ENCODE measurements at places on chromosomes 7 and 10.

DNA sequence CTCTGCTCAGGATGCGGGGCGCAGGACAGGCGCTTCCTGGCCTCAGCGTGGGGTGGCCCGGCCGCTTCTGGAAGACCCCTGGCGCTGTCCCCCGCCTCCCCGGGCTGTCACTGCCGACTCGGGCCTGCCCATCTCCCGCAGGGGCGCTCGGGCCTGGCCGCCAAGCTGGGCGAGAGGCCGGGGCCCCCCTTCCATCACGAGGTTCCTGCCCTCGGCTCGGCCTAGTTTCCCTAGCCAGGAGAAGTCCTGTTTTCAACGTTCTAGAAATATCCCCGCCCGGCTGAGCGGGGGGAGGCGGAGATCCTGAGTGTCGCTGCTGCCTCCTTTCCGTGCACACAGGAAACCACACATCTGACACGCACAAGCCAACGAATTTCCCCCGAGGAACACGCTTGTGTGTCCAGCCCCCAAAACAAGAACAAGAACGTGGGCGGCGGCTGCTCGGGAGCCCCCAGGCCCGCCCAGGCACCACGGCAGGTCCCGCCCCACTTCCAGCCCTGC lies 33.7 kb downstream of the AP5Z1 start:
- no peak for DNase-seq

- DNase-seq = peak; percentile 46
These were observed 61.6 kb upstream of the KIAA1217 start for GRCh38 chr10:24147321-24147720.

- peak; percentile 24 for DNase-seq
These were observed 305.5 kb downstream of the DNAJB9 start for GRCh38 chr7:108875139-108875538.

DNA sequence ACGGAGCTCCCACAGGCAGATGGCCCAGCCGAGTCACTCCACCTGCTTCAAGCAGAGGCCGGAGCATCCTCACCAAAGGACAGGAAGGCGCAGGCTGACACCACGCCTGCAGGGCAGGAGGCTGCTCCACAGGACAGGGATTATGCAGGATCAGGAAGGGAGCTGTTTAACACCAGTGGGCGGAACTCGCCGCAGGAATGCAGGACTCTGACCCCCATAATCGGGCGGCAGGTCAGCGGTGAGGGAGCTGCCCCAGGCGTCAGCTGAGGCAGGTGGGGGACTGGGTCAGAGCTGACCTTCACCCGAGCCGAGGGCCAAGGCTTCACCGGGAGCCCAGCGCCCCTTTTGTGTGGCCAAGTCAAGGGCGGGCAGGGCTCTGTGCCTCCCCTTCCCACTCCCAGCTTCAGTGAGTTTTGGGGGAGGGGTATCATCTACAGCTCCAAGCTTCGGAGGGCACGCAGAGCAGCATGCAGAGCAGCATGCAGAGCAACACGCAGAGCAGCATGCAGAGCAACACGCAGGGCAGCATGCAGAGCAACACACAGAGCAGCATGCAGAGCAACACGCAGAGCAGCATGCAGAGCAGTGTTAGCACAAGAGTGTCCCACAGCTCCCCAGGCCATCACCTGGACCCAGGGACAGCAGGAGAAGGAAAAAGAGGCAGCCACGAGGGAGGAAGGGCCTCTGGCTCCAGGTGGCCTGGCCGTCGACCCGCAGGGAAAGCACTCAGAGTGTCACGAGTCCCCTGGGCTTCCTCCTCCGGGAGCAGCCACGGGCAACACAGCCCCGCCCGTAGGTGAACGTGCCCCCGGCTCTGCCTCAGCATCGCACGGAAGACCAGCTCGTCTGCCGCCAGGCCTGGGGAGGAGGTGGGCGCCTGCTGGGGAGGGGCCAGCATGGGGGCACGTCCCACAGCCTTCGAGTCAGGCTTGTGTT lies 151.7 kb upstream of the PPP2R2D start:
- no peak for DNase-seq

- no peak for DNase-seq
These were observed 225.5 kb downstream of the DOCK4 start for GRCh38 chr7:111980725-111981124.

- DNase-seq = no peak
These were observed 951 bp downstream of the AS3MT start for GRCh38 chr10:102870221-102870620.

GRCh38 chr10:124081547-124082140 lies 11.8 kb downstream of the CHST15 start:
- DNase-seq = no peak

- no peak for DNase-seq
These were observed at the start of gene BLNK for GRCh38 chr10:96271016-96271815. Gene BLNK, minus strand, starts transcription at chr10:96271569. Its CDS starts 171 bp downstream, at chr10:96271398.

DNA sequence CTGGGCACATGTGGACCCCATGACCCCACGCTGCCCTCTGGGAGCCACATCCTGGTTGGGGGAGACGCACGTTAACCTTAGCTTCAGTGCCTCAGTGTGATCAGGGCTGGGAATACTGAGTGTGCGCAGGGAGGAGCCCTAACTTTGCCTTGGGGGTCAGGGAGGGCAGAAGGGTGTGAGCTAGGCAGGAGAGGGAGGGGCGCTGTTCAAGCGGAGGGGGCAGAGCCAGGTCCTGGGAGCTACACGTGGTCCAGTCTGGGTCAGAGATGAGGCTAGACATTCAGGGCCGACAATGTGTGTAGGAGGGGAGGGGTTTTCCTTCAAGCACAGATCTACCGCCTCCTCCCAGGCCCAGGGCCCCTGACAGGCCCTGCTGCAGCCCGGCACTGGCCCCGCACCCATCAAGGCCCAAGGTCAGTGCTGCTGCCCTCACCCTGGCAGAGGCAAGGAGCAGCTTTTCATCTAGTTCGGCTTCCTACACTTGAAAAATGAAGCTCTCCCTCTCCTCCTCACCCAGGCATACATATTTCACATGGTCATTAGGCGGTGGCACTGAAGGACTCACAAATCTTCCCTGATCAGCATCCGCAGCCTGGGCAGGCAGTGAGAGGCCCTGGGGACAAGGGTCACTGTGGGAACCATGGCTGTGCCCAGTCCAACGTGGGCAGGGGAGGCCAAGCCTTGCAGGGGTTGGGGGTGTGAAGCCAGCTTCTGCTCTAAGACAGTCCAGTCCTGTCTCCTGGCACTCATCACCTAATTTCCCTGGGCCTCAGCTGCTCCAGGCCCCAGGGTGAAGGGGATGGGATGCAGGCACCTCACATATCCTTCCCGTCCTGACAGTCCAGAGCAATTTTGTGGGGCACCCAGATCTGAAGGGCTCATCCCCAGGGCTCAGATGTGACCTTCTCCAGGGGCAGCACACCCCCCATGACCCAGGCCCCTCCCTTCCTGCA lies 47.3 kb downstream of the C10orf105 start:
- DNase-seq = no peak

DNA sequence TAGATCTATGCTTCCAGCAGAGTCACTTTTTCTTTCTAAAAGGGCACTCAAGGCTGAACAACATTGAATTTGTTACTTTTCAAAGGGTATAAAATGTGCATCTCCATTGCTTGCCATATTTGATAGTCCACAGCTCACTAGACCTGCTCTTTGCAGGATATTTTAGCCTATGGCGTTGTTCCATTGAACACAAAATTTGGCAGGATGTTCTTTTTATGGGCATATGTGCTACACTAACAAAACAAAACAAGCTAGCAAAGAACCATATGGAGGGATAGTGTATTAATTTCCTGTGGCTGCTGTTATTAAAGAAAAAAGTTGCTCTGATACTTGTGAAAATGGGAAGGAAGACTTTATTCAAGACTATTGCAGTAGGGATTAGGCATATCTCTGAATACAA lies 828.7 kb downstream of the TYW1 start:
- DNase-seq = no peak

DNA sequence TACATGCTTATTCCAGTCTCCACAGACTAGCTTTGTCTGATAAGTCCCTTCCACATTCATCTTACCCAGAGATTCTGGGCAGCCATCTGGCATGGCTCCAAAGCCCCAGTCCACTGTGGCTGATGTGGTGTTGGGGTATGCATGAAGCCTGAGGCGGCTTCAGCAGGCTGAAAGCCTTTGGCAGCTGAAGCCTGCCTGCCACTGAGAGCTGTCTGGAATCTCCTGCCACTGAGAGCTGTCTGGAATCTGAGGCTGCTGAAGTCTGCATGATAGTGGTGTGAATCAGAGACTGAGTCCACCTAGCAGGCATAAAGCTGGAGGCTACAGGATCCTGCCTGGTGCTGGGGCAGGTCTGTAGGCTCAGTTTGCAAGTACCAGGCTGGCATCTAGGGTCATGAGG lies 87.1 kb downstream of the DYNC1I1 start:
- peak; percentile 80 for DNase-seq

GRCh38 chr7:4240520-4241303 lies 441.4 kb upstream of the FOXK1 start:
- DNase-seq = no peak

DNA sequence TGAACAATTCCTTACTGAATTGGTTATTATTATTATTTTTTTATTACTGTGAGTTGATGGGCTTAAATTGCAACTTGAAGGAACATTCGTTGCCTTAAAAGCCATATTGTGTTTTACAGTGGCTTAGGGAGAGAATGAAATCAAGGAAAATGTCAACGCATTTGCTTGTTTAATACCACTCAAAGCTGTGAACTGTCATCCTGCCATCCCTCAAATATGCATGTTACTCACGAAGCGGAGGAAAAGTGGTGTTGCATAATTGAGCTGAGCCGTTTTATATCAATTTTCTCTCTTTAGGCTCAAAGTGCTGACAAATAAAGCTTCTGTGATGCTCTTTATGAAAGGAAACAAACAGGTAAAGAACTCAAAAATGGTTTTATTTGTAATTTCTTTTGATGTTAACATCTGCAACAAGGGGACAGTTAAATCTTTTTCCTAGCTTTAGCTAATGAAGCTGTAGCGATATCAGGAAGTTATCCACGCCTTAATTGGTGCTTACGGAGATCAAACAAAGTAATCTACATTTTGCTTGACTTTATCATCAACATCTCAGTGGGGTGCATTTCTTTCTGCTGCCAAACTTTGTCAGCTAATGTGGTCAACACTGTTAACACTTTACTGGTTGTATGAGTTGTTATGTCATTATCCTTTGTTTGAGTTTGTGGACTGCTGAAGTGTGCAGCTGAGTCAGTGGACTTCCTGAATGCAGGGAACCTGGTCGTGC lies 33.1 kb downstream of the GLRX3 start:
- DNase-seq = peak; percentile 40

- no peak for DNase-seq
These were observed 313.4 kb upstream of the SEMA3C start for GRCh38 chr7:81232084-81232799.

GRCh38 chr7:99927536-99927935 lies 1.9 kb downstream of the GJC3 start:
- no peak for DNase-seq

DNA sequence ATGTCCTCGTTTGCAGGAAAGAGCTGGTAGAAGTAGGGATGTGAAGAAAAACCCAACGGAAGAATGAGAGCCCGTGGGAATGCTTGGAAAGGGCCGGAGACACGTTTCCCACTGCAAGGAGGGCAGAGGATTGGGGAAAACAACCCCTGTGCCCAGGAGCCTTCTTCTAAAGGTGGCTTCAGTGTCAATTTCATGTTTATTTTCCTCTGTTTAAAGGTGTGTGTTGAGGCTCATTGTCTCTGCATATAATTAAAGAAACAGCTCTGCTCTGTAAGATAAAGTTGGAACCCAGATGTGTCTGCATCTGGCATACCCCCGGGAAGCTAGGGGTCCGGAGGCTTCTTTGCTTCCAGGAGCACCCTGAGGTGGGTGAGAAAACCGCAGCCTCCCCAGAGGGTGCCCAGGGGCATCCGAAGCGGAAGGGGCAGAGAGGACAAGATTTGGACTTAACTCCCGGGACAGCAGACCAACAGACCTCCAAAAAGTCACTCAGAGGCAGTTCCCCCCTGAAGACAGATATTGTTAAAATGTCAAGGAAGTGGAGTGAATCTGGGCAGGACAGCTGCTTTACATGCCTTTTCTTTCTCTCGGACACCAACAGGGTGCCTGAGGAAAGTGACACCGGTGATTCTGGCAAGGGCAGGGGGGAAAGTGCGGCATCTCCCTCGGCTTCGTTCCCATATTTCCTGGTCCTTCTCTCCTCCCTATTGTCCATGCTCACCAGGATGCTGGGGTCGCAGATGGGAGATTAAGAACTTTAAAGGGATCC lies 8.6 kb upstream of the GATA3 start:
- no peak for DNase-seq

- no peak for DNase-seq
These were observed 1.9 kb upstream of the ACBD5 start for GRCh38 chr10:27242473-27242950.

GRCh38 chr7:146172112-146172511 lies 55.5 kb downstream of the CNTNAP2 start:
- DNase-seq = no peak

Measured in fibroblast of upper back skin (primary cell).